ENCODE measurements at places on chromosomes 16 and 17. TPM values are rescaled to one million over a fixed set of nuclear protein-coding genes. Genes with fewer than 3 reads are reported as not detected.

PRR35 gene
- not detected for total RNA-seq

DNA sequence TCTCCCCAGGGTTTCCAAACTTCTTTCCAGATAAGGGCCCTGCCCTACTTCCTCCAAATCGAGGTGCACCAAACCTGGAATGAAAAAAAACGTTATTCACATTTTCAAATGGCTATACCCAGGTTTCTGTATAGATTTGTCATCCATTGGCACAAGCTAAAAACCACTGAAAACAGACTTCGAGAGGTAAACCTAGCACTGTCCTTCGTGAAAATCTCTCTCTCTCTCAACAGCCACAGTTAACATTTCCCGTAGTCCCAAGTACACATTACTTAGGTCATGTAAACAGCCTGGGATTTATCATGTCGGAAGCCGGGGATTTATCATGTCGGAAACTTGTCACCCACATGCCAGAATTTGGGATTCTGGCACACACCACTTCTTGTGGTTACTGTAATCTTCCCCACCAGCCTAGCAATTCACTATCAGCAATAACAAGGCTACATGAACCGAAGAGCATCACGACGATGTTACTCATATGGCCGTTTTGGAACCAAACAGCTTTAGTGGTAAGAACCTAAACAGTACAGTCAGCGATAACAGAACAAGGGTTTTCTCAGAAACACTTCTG is 1.2 kb downstream of the DDX5 start:
- no peaks in the 10 kb centered on the region for H3K27me3 ChIP-seq
- peak overlapping the region; percentile 100 for H3K27ac ChIP-seq
- no peak for DNase-seq
- peaks cover 53% of the 10 kb centered on the region for H3K36me3 ChIP-seq
- H3K4me3 ChIP-seq = peak overlapping the region; percentile 85
- H3K4me1 ChIP-seq = peaks cover 67% of the 10 kb centered on the region

- H3K27ac ChIP-seq = no peak overlapping the region
- no peaks in the 10 kb centered on the region for H3K4me1 ChIP-seq
- no peaks in the 10 kb centered on the region for H3K27me3 ChIP-seq
- H3K4me3 ChIP-seq = no peak overlapping the region
- peak; percentile 25 for DNase-seq
Observed at GRCh38 chr17:79433379-79433778, 177.5 kb downstream of the RBFOX3 start.

GRCh38 chr16:11232852-11233726 is 22.9 kb downstream of the SOCS1 start:
- no peaks in the 10 kb centered on the region for H3K36me3 ChIP-seq
- no peak overlapping the region for H3K4me3 ChIP-seq
- H3K27ac ChIP-seq = peak overlapping the region; percentile 48
- H3K4me1 ChIP-seq = peaks cover 11% of the 10 kb centered on the region
- H3K27me3 ChIP-seq = no peaks in the 10 kb centered on the region

GRCh38 chr16:68235108-68235886 is 630 bp downstream of the ESRP2 start:
- H3K27ac ChIP-seq = peak overlapping the region; percentile 96
- peaks cover 33% of the 10 kb centered on the region for H3K4me1 ChIP-seq
- H3K36me3 ChIP-seq = no peaks in the 10 kb centered on the region
- peak; percentile 89 for DNase-seq

- no peak overlapping the region for H3K4me3 ChIP-seq
- no peaks in the 10 kb centered on the region for H3K36me3 ChIP-seq
- H3K4me1 ChIP-seq = no peaks in the 10 kb centered on the region
Observed at GRCh38 chr16:35149550-35149949, 1690.1 kb downstream of the TP53TG3F start.

All from upper lobe of left lung (tissue), 6 donors.